ENCODE measurements at places on chromosomes 3 and 15.

DNA sequence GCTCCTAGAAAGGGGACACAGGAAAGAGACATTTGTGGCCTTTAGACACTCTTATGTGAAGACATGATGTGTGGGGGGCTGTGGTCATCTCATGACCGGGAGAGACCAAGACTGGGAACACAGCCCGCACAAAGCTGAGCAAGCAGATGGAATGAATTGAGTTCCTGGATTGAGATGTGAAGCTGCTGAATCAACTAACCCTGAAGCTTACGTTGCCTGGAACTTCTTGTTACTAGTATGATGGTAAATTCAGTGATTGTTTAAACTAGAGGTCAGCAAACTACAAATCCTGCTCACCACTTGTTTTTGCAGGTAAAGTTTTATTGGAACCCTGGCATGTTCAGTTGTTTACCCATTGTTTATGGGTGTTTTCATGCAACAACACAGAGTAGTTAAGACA lies 83.4 kb upstream of the BHLHE40 start:
- DNase-seq = no peak

GRCh38 chr3:101623656-101624055 lies 49.7 kb downstream of the PCNP start:
- DNase-seq = no peak

- no peak for DNase-seq
Observed at GRCh38 chr15:68700455-68701123, 120.1 kb downstream of the ANP32A start.

GRCh38 chr3:124032881-124033359 lies 41.0 kb upstream of the ROPN1 start:
- peak; percentile 14 for DNase-seq

- no peak for DNase-seq
Observed at GRCh38 chr3:48795997-48796732, 51.5 kb downstream of the PRKAR2A start.

DNA sequence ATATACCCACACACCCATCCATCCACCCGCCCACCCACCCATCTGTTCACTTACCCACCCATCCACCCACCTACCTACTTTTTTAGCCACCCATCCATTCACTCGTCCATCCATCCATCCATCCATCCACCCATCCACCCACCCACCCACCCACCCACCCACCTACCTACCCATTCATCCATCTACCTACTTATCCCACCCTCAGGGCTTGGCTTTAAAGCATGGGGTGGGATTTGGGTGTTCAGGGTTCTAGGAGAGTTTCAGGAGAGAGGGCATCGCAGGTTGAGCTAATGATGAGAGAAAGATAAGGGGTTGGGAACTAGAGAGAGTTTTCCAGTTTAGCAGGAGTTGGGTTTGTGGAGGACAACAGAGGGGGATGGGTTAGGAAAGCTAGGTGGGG lies 9.7 kb downstream of the FBLN2 start:
- no peak for DNase-seq

GRCh38 chr3:161969867-161970266 lies 473.3 kb downstream of the OTOL1 start:
- DNase-seq = no peak

GRCh38 chr3:37856381-37856780 lies 5.3 kb upstream of the CTDSPL start:
- no peak for DNase-seq

DNA sequence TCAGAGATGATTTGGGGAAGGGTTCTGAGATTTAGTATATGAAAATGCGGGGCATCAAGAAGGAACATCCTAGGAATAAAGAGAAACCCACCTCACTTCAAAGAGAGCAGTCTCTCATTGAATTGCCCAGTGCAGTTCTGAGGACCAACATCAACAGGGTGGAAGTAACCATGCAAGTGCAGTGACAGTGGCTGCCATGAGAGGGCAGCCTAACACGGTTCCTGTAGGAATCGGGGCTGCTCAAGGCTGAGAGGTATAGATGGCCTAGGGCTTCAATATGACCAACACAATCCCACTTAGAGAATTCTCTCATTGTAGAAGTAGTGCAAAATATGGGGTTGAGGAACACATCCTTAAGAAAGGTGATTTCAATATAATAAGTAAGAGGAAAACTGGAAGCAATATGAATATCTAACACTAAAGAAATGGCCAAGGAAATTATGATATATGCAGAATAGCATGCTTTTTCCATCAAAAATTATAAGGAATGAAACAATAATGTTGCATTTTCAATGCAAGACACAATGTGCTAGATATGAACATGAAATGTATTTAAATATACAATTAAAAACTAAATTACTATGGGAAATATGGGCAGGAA lies 51.1 kb upstream of the ARRDC4 start:
- DNase-seq = peak; percentile 8

DNA sequence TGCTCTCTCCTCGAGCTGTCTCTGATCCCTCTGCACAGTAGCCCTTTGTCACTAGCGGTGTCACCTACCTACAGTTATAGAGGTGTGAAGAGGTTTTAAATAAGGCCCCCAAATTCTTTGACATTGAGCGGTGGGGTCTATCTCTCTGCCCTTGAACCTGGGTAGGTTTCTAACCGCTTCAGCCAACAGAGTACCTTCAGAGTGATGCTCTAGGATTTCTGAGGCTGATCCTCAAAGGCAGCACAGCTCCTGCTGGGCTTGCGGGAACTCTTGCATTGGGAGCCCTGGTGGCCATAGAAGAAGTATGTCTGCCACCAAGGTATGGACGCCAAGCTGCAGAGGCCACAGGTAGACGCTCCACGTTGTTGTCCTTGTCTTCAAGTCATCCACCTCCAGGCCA lies 35.7 kb downstream of the ADAMTS17 start:
- no peak for DNase-seq

GRCh38 chr3:141050576-141051442 lies at the start of gene SPSB4:
SPSB4 (plus strand) TSS chr3:141051347; CDS start chr3:141066105, 14,758 bp downstream.
- DNase-seq = no peak

- DNase-seq = no peak
Observed at GRCh38 chr15:27671819-27672437, 427.2 kb downstream of the OCA2 start.

GRCh38 chr3:179510496-179510895 lies 52.2 kb upstream of the ACTL6A start:
- no peak for DNase-seq

DNA sequence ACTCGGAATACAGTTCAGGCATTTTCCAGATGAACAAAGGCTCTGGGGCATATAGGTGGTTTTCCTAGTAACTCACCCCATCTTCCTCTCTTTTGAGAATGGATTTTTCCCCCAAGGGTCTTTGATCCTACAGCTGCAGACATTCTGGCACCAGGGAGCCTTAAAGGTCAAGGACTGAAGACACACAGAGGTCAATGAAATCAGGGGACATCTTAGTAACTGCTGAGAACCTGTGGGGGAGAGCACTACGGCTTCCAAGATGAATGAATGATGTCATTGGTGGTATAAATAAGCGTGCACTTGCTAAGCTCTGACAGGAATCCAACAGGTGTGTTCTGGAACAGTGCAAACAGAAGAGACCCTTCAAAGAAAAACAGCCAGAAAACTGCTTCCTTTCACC lies 36.3 kb downstream of the TMEM212 start:
- DNase-seq = no peak

GRCh38 chr15:72445426-72445825 lies 28.7 kb upstream of the ARIH1 start:
- DNase-seq = no peak

- DNase-seq = no peak
Observed at GRCh38 chr3:120148187-120148949, 54.1 kb upstream of the GSK3B start.

DNA sequence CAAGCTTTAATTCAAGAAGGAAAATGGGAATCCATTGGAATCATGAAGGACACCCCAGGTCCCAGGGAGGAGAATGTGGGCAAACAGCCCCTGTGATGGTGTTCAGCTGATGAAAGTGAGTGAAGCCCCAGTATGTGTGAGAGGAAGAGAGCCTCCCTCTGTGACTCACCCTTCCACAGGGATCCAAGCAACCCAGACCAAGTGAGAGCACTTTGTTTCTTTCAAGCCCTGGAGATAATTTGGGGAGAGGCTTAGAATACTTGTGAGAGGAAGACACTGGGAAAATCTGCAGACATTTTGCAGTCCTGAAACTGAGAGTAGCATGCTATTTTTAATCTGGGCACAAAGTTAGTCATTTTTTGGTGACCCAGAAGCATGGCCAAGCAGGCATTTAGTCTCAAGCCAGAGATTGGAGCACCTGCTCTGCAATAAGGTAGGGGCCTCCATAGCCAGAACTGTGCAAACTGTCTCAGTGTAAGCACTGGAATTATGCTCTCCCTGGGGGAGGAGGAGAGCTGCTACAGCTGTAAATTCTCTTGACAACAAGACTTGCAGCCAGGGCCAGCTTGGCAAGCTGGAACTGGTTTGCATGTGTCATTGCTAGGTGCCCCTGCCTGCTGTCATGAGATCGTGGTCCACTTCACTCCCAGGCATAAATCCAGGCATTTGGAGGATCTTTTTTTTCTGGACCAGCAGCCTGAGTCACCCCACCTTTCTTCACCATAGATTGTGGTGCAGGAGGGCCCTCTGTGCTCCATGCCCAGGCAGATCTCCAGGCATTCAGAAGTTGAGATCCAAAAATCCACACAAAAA lies 537.8 kb upstream of the DPPA4 start:
- DNase-seq = no peak

- no peak for DNase-seq
Observed at GRCh38 chr3:106533788-106534160, 665.0 kb upstream of the CBLB start.

DNA sequence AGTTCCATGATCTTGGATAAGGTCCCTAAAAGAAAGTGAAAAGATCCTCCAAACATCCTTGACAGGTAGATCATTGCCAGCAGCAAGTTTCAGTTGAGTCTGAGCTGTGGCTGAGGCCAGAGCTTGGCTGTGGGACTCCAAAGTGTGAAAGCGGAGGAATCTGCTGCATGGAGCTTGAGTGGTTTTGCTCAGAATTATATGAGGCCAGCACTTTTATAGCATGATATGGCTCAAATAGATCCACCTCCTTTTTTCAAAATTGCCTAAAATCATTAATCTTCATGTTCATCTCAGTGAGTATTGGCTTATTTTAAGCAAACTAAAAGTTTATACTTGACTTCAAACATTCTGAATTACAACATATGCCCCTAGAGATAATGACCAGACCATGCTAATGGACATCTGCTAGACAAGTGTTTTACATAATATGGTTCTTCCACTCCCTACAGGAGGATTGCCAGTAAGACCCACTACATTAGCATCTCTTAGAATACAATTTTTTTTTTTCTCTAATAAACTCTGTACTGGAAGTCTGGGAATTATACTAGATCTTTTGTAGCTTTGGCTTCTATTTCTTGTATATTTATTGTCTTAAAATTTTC lies 368.1 kb downstream of the ZPLD1 start:
- no peak for DNase-seq

GRCh38 chr15:88512601-88513000 lies 33.9 kb downstream of the DET1 start:
- DNase-seq = no peak

GRCh38 chr3:146554151-146554760 lies 9.8 kb upstream of the PLSCR1 start:
- DNase-seq = no peak

DNA sequence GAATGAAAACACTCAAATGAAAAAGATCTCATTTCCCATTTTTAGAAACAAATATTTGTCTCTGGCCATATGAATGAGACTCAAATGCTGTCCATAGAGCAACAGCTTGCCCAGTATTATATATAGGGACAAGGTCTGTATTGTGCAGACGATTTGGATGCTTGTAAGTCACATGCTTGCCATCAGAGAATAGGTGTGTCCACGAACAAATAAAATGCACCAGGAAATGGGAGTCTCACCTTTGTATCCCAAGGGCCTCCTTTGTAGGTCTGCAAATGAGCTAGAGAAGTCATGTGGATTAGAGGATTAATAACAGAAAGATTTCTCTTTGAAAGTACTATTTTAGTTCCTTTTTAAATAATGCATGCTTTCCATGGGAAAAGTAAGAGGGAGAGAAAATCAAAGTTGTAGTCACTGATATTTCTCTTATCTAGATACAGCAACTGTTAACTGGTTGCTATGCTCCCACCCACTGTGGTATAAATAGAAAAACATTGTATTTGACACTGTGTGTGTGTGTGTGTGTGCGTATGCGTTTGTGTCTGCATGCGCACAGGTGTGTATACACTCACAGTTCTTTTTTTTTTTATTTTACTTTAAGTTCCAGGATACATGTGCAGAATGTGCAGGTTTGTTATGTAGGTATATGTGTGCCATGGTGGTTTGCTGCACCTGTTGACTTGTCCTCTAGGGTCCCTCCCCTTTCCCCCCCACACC lies 383.4 kb upstream of the ARRDC4 start:
- no peak for DNase-seq

DNA sequence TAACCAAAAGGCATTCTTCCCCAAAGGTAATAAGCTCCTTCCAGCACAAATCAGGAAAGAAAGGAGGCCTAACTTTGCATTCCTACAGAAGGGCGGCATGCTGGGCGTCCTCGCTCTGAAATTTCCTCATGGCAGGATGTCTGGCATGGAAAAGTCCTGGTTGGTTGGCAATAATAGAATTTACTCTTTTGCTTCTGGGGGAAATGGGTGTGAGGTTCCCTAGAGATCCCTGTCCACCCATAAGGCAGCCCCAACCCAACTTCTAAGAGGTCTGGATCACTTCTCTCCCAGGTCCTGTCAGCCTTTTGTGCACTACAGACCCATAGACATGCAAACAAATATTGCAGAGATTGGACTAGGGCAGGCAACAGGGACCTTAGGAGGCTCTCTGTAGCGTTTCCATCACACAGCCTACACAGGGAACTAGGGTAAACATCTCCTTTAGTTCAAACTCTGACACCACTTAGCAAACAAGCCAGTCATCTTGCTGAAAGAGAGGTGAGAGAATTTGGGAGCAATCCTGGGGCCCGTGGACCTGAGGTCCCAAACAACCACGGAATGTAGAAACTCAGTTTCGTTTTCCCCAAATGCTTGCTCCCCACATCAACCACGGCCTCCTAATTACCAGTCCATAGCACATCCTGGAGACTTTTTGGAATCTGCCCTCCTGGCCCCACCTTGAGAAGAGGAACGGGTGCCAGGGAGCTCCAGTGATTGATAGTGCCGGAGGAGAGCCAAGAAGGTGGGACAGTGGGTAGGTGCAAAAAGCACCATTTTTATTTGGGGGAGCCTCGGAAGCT lies 2.1 kb downstream of the ZIC4 start:
- no peak for DNase-seq

DNA sequence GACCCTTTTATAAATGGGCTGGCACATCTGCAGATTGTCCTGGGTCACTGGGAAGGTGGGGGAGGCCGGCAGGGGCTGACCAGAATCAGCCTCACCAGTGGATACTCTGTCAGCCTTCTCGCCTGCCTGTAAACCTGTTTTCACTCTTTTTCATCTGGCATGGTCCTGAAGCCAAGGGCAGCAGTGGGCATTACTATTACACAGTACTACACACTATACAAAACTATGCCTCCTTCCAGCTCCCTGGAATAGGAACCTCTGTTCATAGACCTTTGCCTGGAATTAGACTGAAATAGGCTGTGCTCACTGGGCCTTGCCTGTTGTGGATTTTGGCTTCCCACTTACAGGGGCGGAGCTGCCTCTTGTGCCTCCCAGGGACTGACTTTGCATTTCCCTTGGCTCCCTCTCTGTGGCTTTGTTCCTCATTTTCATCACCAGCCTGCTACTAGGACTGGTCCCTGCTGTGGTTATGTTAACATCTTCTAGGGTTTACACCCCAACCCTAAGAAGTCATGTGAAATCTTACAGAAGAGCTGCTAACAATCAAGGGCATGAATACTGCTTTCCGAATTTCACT lies 120.7 kb downstream of the FNDC3B start:
- no peak for DNase-seq
